ENCODE measurements at places on chromosomes 13 and 19.

- no peak for DNase-seq
These were observed 669.6 kb downstream of the UQCRFS1 start for GRCh38 chr19:28543244-28543776.

DNA sequence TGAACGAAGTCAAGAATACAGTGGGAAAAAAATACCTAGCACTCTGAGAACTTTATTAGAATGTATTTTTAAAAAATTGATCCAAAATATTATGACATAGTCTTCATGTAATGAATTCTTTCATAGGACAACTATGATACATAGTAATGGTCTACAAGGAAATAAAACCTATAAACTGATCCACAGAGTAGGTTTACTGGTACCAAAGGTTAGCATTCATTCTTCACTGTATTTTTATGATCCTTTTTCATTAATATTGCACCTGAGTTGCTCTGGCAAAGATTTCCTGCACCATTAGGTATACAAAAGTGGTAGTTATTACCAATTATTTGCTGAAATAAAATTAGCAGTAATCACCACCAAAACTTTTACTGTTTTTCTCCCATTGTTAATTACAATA is 4.2 kb downstream of the NEK3 start:
- DNase-seq, result no peak

DNA sequence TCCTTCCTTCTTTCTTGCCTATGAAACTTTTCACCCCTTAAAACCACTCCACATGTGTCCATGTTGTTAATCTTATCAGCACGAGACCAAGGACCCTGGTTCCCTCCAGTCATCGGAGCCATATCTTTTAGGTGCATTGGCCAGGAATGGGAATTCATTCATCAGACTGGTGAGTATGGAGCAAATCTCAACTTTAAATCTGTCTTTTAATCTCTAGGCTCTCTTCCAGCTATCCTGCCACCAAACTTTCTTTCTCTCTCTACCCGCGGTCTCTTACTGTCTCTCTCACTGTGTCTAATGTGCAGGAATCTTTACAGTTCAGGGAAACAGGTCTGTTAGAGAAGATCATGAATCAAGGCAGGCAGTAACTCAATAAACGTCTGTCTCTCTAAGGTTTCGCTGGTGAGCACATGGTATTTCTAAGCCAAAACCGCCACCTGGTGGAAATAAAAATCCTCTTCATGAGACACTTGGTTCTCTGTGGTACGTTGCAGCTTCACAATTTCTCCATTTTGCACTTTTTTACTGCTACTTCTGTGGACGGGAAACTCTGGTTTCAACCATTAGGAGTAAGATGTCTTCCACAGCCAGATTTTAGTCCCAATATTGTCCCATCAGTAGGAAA is 16.1 kb downstream of the LGALS16 start:
- no peak for DNase-seq

- DNase-seq, result no peak
These were observed 782.7 kb downstream of the UQCRFS1 start for GRCh38 chr19:28430214-28430613.

GRCh38 chr13:99346335-99347042 is 39.3 kb upstream of the GPR183 start:
- no peak for DNase-seq

- DNase-seq, result no peak
These were observed 25.3 kb downstream of the TRPM4 start for GRCh38 chr19:49182848-49183375.

- DNase-seq, result no peak
These were observed 130.6 kb upstream of the SOX1 start for GRCh38 chr13:111936267-111936925.

GRCh38 chr13:57450356-57450755 is 181.2 kb upstream of the PCDH17 start:
- no peak for DNase-seq
